Stimulated activated CD4-positive, alpha-beta T cell treated with anti-CD3 and anti-CD28 coated beads, Interleukin-2, amount 100 ng/mL, for 4 hours (primary cell): ENCODE measurements at places on chromosomes 11 and 22.

DNA sequence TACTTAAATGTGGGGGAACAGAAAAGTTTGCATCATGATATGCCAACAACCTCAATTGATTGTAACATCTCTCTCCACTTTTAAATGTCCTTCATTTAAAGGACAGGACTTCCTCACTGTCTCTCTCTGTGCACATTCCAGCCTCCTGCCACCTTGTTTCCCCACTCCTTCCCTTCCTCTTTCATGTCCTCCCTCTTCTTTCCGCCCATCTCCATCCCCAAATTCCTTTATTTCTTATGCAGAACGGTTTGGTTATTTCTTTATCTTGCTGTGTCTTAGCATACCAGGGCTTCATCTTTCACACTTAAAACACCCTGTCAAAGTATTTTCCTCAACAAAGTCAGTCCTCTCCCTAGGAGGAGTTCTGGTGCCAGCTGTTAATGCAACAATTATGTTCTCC is 293.8 kb downstream of the NXPE2 start:
- no peak for DNase-seq

DNA sequence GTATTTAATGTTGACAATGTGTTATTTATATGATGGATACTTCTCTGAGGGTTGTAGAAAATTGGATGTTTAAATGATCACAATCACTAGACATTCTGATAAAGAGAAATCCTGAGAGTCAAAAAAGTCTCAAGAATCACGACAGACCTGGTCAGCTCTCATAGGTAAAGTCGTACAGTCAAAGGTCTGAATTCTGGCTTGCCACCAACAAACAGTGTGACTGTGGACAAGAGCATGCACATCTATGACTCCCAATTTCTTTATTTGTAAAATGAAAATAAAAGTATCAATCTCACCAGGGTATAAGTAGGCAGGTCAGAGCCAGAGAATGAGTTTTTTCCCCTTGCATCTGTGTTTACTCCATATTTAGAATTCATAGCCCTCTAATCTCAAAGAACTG is 556.7 kb downstream of the FAM181B start:
- DNase-seq, result no peak

GRCh38 chr11:33734441-33735270 is 1.6 kb downstream of the CD59 start:
- DNase-seq, result no peak

GRCh38 chr11:132312701-132313111 is 942.3 kb downstream of the NTM start:
- DNase-seq, result no peak

GRCh38 chr11:57103899-57104605 is 77.7 kb upstream of the LRRC55 start:
- no peak for DNase-seq

- DNase-seq, result no peak
Observed at GRCh38 chr11:133619397-133619796, 87.1 kb upstream of the OPCML start.

DNA sequence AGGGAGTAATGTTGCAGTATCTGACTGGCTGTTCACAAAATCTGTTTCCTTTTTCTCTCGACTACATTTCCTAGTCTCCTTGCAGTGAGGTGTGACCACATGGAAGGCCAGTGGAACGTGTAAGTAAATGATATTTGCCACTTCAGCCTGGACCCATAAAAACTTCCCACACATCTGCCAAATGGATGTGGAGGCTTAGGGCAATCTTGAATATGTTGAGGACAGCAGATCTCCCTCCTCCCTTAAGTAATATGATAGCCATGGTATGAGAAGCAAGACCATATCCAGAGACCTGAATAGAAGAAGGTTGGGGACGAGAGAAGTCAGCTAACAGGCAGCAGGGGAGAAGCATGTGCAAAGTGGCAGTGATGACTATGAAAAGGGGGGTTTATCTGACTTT is 33.0 kb upstream of the C11orf87 start:
- no peak for DNase-seq

DNA sequence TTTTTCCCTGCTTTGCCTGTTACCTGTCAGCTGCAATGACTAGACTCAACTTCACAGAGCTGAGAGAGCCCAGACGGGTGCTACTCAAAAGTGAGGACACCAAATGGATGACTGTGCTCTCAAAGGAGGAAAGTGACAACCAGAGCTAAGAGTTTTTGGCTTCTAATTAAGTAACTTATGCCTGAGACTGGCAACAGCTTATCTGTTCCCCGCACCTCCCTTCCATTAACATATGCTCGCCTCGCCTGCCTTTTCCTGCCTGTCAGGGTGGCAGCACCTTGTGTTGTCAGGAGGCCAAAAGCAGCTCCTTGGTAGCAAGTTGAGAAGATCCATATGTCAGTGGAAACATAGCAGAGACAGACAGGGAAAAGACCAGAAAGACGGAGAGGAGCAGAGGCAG is 573.9 kb upstream of the KIRREL3 start:
- no peak for DNase-seq

GRCh38 chr22:42432020-42432596 is at the start of gene NFAM1:
Gene NFAM1, minus strand, starts transcription at chr22:42432403. Its CDS starts 46 bp downstream, at chr22:42432357.
- no peak for DNase-seq

GRCh38 chr22:29830585-29830984 is 7.5 kb downstream of the ASCC2 start:
- DNase-seq, result no peak

DNA sequence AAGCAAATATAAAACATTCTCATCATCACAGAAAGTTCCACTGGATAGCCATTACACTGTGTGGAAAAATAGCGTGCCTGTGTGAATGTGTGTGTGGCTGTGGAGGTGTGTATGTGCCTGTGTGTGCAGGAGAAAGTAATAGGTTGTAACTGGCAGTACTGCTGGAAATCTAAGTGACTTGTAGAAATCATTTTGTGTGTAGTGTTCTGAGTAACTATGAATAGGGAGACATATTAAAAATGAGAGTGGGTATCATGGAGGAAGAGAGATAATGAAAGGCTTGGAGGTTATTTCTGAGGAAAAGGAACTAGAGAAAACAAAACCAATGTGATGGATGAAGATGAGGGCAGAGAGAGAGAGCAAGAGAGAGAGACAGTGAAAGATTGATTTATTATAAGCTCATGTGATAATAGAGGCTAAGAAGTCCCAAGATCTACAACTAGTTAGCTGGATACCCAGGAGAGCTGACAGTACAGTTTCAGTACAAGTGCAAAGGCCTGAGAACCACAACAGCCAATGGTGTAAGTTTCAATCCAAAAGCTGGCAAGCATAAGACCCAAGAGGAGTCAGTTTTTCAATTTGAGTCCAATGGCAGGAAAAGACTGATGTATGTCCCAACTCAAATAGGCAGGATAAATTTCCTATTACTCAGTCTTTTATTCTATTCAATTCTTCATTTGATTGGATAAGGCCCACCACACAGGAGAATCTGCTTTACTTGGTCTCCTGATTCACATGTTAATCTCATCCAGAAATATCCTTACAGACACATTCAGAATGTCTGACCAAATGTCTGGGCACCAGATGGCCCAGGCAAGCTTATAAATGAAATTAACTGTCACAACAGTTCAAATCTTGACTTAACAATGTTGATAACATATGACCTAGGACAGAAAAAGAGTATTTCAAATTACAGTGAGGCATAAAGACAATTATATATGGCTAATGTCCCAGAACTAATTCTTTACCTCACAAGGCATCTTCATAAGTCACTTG is 14.9 kb downstream of the KBTBD3 start:
- no peak for DNase-seq

DNA sequence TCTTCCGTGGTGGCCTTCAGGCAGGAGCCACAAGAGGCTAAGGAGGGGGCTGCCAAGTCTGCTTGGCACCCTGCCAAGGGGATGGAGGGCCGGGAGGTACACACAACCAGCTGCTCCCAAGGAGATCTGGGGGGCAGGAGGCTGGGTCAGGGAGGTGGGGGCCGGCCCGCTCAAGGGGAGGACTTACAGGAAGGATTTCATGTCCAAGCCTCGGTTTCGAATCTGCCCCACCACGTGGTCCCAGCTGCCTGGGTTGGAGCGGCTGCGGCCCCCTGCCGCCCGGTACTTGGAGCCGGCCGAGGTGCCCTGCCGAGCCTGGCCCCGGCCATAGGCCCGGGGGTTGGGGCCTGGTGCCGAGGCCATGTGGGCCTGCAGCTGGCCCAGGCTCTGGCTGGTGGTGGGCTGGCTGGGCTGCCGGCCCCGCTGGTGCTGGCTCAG is 33.5 kb downstream of the LRRC10B start:
- no peak for DNase-seq

- DNase-seq, result no peak
Observed at GRCh38 chr11:106479646-106480045, 402.2 kb downstream of the AASDHPPT start.

- no peak for DNase-seq
Observed at GRCh38 chr11:76250520-76251225, 44.4 kb upstream of the WNT11 start.

DNA sequence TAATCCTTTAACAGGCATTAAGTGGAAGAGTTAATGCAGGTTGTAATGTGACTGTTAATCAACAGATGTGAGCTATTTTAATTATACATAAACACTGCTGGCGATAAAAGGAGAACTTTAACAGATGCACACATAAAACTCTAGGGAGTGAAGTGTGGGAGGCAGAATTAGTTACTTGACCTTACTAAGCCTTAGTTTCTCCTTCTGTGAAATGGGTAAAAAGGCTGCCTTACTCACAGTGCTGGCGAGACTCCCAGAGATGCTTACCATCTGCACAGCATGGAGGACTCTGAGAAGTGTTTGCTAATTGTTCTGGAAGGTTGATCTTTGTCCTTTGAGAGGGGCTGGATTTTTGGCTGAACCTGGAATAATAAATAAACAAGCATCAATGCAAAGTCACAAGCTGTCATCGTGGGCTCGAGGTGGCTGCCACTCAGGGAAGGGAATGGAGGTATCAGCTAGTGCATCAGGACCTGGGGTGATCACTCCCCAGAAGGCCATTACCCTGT is 58.6 kb upstream of the MPEG1 start:
- DNase-seq, result no peak

DNA sequence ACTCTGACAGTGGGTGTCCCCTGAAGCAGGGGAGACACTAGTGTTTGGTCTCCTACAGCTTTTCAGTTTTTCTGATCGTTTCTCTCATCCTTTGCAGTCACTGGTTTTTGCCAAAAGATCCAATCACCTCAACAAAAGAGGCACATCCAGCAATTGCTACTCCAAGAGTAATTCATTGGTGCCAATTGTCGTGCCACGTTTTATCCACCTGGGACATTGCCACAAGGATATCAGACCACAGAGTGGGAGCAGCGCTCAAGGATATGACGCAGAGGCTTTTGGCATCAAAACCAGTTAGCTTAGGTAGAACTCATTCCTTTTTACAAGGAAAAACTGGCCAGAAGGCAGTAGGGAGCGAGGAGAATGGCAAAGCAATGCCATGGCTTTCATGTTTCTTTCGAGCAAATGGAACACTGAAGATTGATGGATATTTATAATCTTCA is 40.9 kb upstream of the BLID start:
- no peak for DNase-seq

- no peak for DNase-seq
Observed at GRCh38 chr22:36287881-36288515, 35.1 kb downstream of the APOL1 start.

GRCh38 chr11:61163714-61164605 is 2.7 kb upstream of the VPS37C start:
- DNase-seq, result no peak

GRCh38 chr11:57001674-57002401 is 13.1 kb downstream of the OR5AK2 start:
- no peak for DNase-seq

GRCh38 chr22:36743591-36744412 is 32.1 kb downstream of the IFT27 start:
- no peak for DNase-seq

DNA sequence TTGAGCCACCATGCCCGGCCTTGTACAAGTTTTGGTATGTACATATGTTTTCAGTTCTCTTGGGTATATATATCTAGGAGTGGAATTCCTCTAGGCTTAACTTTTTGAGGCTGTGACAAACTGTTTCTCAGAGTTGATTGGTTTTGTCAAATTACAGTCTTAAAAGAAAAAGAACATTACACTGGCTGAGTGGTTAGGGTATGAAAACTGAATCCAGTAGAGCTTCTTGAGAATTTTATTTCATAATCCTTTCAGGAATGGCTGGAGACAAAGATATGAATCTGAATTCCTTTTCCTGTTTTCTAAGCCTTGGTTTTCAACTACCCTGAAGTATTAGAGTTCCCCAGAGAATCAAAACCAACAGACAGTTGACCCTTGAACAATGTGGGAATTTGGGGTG is 6.5 kb downstream of the METTL15 start:
- DNase-seq, result no peak
